ENCODE measurements at places on chromosomes 11 and 22.

DNA sequence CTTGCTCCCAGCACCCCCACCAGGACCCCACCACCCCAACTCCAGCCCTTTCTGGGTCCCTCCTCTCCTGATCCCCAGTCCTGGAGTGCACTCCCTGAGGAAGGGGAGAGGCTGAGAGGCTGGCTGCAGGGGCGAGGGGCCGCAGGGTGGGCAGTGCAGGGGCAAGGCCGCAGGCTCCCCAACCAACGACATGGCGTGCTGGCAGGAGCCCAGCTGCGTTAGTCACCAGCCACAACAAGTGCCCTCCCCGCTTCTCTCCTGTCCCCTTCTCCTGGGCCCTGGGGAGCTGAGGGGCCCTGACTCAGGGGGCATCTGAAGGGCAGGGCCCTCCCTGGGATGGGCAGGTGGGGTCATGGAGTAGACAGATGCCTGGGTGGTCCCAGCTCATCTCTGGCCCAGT lies 2.3 kb downstream of the CABP7 start:
- DNase-seq, result no peak

GRCh38 chr11:112303616-112304015 lies 43.0 kb upstream of the PLET1 start:
- DNase-seq, result no peak

DNA sequence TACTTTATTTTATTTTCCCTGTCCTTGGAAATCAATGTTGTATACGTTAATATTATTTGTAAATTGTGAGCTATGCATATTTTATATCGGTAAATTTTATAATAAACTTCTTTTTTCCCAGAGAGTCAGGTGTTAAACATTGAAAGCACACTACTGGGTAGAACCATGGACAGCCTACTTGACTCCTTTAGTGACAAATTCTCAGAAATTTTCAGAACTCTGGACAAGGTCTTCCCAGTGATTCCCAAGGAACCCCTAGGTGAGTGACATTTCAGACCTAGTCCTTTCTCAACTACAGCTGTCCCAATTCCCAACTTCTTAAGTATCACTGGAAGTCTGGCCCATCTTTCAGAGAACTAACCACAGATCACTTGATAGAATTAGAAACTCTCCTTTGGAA lies 107.2 kb downstream of the RCN1 start:
- no peak for DNase-seq

- no peak for DNase-seq
Measured at GRCh38 chr22:23058063-23058462, 12.3 kb upstream of the GNAZ start.

GRCh38 chr11:1742371-1742770 lies 8.0 kb downstream of the IFITM10 start:
- DNase-seq, result no peak

- no peak for DNase-seq
Measured at GRCh38 chr11:83976086-83976485, 689.9 kb upstream of the CCDC90B start.

GRCh38 chr11:85774256-85775101 lies 36.5 kb downstream of the SYTL2 start:
- no peak for DNase-seq

DNA sequence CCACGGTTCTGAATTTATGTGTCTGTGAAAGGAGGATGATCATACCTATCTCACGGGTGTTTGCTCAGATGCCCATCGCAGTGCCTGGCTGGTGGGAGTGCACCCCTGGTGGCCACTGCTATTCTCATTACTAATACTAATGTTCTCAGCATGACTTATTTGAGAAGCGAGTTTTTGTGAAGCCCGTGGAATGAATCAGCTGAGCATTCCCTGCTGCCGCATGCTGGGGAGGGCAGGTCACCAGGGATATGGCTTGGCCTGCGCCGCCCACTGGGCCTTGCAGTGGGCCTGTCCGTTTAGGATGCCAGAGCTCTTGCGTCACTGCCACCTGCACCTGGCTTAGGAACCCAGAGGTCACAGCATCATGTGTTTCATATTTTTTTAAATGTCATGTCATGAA lies 16.9 kb downstream of the CTTN start:
- DNase-seq, result no peak

- no peak for DNase-seq
Measured at GRCh38 chr22:38110863-38111852, 674 bp upstream of the BAIAP2L2 start.

GRCh38 chr22:50268655-50269113 lies 1.5 kb downstream of the MAPK11 start:
- DNase-seq, result no peak

DNA sequence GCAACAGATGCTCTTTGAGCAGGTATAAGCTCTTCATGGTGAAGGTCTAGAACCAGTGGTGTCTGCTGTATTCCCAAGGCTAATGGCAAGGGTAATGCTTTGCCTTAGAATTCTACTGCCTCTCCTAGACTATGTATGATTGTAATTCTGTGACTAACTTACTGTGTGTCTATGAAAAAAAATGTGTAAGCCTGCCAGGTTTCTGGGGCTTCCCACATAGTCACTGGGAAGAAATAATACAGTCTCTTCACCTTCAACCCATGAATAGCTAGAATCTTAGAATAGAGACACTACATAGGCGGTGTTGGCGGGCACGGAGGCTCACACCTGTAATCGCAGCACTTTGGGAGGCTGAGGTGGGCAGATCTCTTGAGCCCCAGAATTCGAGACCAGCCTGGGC lies 84.1 kb downstream of the C11orf91 start:
- DNase-seq, result no peak

GRCh38 chr22:47248925-47249324 lies 486.5 kb downstream of the TBC1D22A start:
- DNase-seq, result no peak

Measured in NCI-H2171 (cell line).